Hematopoietic multipotent progenitor cell treated with erythropoietin and hydrocortisone succinate and interleukin-3 and kit ligand, for 15 days (in vitro differentiated cells): ENCODE measurements at places on chromosomes 4 and X.

DNA sequence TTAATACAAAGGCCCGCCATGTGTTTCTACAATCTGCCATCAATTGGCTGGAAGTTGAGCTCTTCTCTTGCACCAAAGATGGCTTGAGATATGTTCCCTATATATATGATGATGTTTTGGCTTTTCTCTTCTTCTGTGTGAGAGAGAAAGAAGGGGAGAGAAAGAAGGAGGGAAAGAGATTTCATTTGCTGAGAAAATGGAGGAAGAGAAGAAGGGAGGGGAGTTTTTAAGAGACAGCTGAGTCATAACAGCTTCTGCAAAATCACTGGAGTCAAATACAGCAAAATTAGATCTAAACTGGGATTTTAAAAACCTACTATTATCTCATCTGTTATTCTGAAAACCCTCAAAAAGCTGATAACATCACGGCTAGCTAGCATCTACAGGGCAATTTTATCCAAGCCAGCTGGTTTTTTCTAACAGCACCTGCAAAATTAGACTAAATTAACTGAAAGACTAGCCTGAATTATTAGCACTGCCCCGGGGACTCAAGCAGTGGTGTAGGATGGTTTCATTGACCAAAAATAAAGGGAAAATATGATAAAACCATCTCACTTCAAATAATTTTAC lies 647.6 kb upstream of the ACTRT1 start:
- DNase-seq: no peak

- DNase-seq: no peak
These were observed 71.2 kb downstream of the SUPT20HL2 start for GRCh38 chrX:24242649-24243175.

- no peak for DNase-seq
These were observed 368.7 kb upstream of the FTHL17 start for GRCh38 chrX:31440546-31440945.

GRCh38 chrX:83416273-83416672 lies 91.8 kb upstream of the POU3F4 start:
- no peak for DNase-seq

DNA sequence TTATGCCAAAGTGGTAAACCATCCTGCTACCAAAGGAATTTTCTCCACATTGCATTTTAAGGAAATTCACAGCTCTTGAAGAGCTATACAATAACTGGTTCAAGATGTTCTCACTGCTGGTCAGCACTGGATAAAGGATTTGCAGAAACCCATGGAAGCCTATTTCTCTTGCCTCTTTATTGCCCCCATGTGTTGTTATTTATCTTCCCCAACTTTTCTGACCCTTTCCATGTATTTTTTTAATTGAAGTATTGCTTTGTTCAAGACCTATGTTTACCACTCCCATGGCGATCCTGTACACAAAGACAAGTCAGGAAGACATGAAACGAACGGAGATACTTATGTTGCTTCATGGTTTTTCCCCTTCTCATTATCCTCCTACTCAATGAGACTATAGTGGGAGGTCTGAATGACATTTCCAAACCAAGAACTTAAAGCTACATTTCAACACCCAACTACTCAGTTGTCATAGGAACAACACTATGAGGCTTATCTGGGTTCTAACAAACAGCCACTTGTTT lies 566.4 kb upstream of the DIPK2B start:
- DNase-seq: peak; percentile 15

DNA sequence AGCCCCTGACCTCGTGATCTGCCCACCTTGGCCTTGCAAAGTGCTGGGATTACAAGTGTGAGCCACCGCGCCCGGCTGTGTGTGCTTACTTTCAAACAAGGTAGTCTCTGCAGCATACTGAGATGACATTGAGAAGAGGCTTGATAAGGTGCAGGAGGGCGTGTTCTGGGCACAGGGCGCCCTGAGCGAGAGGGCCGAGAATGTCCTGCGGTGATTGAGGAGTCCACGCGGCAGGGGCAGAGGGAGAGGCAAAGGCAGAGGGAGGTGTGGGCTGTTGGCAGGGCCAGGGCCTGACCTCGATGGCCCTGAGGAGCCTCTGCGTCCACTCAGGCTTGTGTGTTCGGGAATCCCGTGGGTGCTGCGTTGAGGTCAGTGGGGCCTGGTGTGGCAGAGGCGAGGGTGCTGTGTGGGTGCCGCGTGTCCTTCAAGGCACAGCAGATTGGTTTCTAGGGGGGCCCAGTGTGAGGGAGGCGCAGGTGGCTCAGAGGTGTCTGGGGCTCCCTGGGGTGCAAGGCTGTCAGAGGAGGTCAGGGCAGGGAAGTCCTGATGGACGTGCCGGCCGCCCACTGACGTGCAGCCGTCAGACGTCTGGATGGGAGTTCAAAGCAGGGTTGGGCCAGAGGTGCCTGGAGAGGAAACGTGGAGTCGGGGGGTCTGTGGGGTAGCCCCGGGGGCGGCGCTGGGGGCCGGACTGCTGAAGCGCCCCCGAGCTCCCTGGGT lies 12.1 kb downstream of the PCGF3 start:
- no peak for DNase-seq

GRCh38 chr4:104394406-104395167 lies 100.1 kb downstream of the CXXC4 start:
- DNase-seq: no peak

DNA sequence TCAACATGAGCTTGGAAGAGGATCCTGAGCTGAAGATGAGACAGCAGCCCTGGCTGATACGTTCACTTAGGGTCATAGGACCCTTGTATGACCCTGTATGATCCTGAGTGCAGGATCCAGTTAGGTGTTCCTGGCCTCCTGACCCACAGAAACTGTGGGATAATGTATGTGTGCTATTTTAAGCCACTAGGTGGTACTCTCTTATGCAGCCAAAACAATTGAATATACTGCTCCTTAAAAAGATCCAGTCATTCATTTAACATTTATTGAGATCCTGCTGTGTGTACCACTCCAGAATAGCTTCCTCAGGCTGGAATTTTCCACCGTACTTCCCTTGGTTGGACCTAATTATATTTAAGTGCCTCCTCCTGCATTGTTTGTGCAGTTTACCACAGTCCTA lies 167.1 kb downstream of the AMELX start:
- DNase-seq: no peak

- DNase-seq: no peak
These were observed 302.0 kb downstream of the FRMPD4 start for GRCh38 chrX:12440246-12440645.

- DNase-seq: no peak
These were observed 402.4 kb upstream of the NDST4 start for GRCh38 chr4:115515772-115516171.

- DNase-seq: no peak
These were observed 17.1 kb downstream of the GAK start for GRCh38 chr4:915041-915474.

GRCh38 chr4:69876071-69876470 lies 16.1 kb upstream of the SULT1E1 start:
- DNase-seq: no peak

DNA sequence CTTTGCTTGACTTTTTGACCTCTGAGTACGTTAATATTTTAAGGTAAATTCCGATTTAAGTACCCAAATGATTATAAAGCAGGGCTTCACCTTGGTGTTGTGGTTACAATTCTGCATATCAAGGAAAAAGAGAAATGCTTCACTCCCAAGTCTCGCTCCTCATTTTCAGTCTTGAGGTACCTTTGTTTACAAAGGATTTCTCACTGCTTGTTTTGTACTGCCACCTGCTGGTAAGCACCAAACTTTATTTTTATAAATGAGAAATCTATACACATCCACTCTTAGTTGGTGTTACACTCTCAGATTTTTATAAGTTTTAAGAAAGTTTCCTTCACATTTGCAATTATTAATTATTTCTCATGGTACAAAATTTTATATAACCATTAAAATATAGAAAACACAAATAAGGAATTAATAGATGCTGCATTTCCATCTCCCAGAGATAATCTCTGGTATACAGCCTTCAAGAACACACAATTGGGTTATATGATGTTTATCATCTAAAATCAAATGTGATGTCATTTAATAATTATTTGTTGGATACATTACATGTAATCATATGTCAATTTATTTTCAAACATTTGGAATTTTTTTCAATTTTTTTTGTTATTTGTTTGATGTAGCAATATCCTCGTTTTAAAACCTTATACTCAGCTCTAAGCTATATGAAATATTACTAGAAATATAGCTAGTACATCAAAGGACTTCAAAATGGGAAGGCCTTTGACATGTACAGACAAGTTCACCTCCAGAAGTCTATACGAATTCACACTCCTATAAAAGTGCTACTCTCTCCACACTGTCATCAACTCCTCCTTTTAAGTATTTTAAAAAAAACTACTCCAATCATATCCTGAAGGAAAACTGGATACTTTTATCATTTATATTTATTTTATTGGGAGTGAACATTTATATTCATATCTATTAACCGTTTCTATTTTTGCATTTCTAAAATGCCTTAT lies 179.9 kb downstream of the KCNIP4 start:
- no peak for DNase-seq

- DNase-seq: no peak
These were observed 21.4 kb downstream of the ETDC start for GRCh38 chrX:135330706-135331105.

DNA sequence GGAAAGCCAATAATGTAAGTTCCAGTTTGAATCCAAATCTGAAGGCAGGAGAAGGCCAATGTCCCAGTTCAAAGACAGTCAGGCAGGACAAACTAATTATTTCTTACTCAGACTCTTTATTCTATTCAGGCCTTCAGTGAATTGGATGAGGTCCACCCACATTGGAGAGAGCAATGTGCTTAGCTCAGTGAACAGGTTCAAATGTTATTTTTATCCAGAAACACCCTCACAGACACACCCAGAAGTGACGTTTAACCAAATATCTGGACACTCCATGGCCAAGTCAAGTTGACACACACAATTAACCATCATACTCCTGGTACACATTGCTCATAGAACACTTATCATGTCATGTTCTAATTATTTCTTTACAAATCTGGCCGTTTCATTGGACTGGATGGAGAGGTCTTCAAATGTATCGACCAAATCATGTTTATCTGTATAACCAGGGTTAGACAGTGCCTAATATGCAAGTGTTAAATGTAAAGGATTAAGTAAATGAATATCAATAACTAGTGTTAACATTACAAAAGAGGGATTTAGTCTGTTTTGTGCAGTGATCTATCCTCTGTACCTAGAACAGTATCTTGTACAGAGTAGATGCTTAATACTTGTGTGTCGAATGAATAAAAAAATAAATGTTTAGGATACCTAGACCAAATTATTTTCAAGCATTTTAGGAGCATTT lies 27.1 kb upstream of the XK start:
- DNase-seq: no peak

DNA sequence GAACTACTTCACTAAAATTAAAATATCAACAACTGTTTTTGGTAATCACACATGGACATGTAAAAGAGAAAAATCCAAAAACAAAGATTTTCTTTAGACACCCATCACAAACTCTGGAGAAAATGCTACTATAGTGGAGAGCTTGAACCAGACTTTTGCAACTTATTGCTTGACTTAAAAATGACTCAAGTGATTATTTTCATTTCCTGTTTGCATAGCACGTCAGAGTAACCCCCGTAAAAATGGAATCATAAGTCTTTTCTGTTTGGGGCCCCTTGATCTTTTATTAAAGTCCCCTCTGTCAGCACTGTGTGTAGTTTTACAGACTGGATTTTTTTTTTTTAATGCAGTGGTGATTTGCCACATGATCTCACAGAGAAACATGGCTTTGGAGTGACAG lies 79.5 kb downstream of the PRKG2 start:
- no peak for DNase-seq

DNA sequence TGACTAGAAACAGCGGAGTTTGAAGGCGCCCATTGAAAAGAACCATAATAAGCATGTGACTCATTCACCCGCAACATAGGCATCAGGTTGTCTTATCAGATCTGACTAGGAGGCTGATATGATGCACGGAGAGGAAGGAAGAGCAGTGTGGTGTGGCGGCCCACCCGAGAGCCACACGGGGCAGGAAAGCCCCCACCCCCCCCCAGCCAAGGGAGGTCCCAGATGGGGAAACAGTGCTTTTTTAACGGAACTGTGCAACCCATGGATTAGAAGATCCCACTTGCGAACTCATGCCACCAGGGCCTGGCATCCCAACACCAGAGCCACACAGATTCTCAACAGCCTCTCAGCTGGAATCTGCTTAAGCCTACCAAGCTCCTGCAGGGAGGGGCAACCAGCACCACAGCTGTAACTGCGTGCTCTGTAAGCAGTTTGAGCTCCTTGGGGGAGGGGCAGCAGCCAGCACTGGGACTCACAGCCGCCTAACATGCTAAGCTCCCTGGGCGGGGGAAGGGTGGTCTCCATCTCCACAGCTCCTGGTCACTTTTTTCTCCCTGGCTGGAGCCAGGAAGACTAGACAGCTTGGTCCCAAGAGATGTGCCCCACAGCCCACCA lies 466.2 kb downstream of the PDGFC start:
- DNase-seq: no peak

- no peak for DNase-seq
These were observed 131.2 kb downstream of the FRMPD4 start for GRCh38 chrX:12269484-12269883.

DNA sequence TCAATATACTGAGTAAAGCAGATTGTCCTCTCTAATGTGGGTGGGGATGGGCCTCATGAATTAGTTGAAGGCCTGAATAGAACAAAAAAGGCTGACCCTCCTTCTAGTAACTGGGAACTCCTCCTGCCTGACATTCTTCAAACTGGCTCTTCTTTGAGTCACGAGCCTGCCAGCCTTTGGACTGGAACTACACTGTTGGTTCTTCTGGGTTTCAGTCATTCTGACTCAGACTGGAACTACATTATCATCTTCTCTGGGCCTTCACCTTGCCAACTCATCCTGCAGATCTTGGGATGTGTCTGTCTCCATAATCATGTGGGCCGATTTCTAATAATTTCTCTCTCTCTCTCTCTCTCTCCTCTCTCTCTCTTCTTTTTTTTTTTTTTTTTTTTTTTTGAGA lies 26.9 kb upstream of the CT47C1 start:
- DNase-seq: no peak

DNA sequence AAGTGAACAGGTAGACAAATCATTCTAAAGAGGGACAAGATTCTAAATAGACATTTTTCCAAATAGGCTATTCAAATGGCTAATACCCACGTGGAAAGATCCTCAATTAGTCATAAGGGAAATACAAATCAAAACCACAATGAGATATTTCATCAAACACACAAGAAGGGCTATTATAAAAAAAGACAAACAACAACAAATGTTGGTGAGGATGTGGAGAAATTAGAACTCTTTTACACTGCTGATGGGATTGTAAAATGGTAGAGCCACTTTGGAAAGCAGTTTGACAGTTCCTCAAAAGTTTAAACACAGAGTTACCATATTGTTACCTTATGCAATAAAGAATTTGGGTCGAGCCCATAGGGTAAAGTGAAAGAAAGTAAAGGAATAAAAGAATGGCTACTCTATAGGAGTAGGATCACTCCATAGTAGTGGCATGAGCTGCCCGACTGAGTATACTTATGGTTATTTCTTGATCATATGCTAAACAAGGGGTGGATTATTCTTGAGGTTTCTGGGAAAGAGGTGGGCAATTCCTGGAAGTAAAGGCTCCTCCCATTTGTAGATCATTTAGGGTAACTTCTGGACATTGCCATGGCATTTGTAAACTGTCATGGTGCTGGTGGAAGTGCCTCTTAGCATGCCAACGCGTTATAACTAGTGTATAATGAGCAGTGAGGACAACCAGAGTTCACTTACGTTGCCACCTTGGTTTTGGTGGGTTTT lies 58.9 kb upstream of the FAM9C start:
- no peak for DNase-seq
